ENCODE measurements at places on chromosomes 2 and 18.

DNA sequence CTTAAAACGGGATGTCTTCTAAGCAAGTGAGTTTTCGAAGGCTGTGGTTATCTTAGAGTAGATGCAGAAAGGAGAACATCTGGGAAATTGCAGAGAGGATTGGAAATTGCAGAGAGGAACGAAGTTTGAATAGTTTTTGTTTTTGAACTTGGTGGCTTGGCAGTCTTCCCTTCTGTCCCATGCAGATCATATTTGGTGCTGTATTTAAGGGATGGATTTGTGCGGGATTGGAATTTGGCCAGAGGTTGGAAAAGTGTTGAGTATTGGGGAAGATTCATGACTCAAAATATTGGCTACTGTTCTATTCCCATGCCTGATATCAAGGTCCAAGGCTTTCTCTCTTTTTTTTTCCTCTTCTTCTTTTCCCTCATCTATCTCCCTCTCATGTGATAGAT is 18.2 kb downstream of the PTPRM start:
- DNase-seq: no peak

- DNase-seq: no peak
Measured at GRCh38 chr2:102449370-102449974, 23.6 kb upstream of the SLC9A4 start.

- DNase-seq: no peak
Measured at GRCh38 chr18:79486356-79487182, 90.8 kb downstream of the NFATC1 start.

GRCh38 chr2:30339071-30339470 is 107.7 kb downstream of the LBH start:
- no peak for DNase-seq

GRCh38 chr18:75267643-75268363 is 57.2 kb downstream of the TSHZ1 start:
- DNase-seq: no peak

DNA sequence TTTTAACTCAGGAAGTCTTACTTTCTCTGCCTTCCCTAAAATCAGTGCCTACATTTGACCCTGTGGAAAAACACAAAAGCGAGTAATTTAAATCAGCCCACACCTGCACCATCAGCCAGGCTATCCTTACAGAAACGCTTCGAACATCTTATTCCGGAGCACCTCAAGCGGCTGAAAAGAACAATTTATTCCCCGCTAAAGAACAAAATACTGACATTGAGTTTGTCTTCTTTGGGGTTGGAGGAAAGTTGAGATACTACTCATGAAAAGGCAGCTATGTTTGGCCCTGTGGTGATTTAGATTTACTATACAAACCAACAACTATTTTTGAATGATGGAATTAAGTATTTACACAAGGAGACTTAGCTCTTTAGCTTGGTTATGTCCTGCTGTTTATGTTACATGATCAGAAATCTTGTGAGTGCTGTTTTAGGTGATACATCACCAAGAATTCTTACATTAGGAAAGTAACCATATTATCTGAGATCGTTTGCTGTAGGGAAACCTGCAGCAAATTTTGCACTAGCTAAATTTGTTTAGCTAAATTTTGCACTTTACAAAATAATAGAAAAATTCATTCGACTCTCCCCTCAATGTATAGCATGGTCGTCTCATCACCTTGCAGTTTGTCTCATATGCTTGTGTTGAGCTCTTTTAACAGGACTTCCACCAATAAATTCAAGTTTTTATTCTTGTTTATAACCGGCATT is 158.8 kb upstream of the SIX2 start:
- DNase-seq: no peak

DNA sequence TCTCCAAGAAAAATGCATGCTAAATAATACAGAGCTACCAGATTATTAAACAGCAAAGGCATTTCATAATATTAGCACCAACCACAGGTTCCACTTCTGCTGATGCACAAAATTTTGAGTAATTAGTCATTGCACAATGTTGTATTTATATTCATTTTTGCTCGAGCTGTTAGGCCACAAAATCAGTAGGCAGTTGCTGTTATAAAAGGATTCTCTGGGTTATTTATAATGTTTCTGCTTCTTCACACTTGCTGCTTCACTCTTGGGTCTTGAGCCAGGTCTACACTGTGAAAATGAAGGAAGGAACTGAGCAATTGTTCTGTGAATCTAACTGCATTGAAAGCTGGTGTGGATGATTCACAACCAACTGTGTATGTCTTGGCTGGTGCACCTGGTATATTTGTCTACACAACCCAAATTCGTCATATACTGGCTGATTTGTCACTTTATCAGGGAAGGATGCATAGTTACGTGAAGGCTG is 38.3 kb downstream of the MRPL33 start:
- DNase-seq: no peak

GRCh38 chr18:9079818-9080528 is 22.5 kb upstream of the NDUFV2 start:
- no peak for DNase-seq

DNA sequence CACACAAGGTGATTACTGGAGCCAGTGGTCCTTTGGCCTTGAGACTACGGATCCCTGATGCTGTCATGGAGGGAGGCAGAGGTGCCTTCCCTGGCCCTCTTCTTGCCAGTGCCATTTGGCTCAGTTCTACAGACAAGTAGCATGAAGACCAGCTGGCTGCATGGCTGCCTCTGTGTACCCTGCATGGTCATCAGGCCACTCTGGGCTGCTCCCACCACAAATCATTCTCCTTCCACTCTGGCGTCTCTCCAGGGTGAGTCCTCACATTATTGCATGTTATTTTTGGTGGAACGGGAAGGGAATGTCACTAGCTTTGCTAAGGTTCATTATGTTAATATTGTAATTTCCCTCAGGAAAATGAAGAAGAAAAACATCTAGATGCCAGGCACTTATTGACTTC is 229.8 kb downstream of the VAPA start:
- DNase-seq: no peak

- no peak for DNase-seq
Measured at GRCh38 chr2:80573167-80573566, 268.6 kb upstream of the LRRTM1 start.

DNA sequence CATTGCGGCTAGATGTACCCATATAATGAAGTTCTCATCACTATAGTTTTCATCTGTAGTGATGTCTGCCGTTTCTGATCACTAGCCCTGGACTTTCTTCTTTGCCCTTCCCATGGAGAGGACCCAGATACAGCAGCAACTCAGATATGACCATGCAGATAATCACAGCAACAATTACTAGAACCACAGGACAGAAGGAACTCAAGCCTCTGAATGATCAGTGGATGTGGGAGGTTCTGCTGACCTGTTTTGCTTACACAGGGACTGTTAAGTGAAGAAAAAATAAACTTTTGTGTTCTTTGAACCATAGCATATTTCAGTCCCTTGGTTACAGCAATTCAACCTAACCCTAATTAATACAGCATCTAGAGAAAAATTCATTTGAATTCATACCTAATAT is 62.7 kb downstream of the ACVR1 start:
- no peak for DNase-seq

- no peak for DNase-seq
Measured at GRCh38 chr2:50042771-50043170, 888.5 kb upstream of the FSHR start.

GRCh38 chr2:19702267-19702666 is 199.5 kb downstream of the TTC32 start:
- no peak for DNase-seq

GRCh38 chr2:152573168-152573567 is 144.1 kb downstream of the PRPF40A start:
- no peak for DNase-seq

GRCh38 chr2:102801098-102801718 is 39.4 kb downstream of the TMEM182 start:
- no peak for DNase-seq

- no peak for DNase-seq
Measured at GRCh38 chr2:42125841-42126594, 43.1 kb upstream of the EML4 start.

DNA sequence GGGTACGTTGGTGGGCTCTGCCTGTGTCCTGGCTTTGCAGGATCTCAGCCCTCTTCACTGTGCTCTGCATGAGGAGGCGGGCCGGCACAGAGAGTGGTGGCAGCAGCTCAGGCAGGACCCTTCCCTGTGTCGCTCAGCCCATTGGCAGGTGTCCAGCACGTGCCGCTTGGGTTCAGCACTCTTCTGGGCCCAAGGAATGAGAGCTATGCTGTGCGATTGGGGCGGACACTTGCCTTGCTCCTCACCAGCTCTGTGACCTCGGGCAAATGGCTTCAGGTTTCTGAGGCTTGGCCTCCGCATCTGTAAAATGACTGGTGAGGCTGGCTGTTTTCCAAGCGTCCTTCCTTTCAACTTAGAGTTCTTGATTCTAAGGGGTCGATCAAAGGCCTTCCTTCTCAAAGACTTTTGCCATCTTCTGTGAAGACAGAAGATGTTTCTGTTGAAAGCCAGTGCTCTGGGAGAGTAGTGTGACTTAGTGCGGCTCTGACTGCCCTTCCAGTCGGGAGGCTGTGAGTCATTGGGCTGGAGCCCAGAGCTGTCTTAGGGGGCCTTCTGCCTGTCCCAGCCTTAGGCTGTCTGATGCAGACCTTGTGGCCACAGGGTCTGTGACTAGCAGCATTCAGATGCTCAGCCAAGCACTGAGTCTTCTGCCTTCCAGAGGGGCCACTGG is 35.6 kb downstream of the GLI2 start:
- DNase-seq: no peak

DNA sequence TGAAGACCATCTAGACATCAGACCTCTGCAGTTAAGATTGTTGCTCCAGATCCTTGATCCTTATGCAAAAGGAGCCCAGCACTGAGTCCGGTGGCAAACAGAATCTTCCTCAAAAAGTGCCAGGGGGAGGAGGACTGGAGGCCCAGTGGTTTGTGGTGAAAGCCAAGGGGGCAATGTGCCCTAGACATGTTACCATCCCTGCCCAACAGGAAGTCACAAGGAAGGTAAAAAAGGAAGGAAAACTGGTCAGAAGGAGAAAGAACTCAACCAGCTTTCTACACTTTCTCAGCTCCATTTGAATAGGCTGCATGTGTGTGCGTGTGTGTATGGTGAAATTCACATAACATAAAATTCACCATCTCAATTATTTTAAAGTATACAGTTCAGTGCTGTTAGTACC is 25.0 kb upstream of the KDM3A start:
- DNase-seq: no peak

- no peak for DNase-seq
Measured at GRCh38 chr2:67277450-67277849, 119.7 kb upstream of the ETAA1 start.

DNA sequence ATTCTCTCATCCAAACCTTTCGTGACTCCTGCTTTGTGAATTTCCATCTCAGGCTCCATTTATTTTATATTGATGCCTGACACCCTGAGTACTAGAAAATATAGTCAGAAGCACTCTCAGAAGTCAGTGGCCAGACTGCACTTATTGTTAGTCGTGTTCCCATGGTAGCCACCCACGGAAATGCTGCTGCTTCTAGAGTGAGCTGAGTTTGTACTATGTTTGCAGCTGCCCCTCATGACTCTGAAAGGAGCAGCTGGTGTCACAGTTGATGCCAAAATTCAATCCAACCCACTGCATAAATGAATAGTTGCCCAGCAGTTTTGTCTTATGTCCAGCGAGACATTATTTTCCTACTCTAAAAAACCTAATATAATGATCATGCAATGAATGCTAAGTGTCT is 265.2 kb upstream of the SPHKAP start:
- peak; percentile 73 for DNase-seq

DNA sequence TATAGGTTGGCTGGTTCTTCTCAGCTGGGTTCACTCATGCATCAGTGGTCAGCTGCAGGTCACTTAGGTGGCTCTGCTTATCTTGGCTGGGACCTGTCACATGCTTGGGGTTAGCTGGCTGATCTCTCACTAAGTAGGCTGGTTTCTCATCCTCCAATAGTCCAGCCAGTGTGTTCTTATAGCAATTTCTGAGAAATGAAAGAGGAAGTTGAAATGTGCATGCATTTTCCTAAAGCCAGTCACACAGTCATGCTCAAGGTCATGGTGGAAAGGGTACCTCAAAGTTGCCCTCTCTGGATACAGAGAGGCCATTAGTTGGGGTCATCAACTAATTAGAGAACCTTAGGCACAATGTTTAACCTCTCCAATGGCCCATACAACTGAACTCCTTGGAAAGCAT is 64.4 kb downstream of the KLHL29 start:
- DNase-seq: no peak

DNA sequence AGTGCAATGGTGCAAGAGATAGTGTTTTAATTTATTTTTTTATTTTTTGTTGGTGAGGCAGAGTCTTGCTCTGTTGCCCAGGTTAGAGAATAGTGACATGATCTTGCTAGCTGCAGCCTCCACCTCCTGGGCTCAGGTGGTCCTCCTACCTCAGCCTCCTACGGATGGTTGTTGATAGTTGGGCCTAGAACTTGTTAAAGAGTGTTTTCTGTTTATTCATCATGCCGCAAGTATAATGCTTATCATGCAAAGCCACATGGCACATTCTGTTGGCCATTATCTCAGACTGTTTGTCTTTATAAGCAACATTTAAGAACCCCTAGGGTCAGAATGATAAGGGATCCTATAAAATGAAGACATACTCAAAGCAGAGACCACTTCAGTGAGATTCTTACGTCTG is 1.7 kb downstream of the UGGT1 start:
- no peak for DNase-seq

DNA sequence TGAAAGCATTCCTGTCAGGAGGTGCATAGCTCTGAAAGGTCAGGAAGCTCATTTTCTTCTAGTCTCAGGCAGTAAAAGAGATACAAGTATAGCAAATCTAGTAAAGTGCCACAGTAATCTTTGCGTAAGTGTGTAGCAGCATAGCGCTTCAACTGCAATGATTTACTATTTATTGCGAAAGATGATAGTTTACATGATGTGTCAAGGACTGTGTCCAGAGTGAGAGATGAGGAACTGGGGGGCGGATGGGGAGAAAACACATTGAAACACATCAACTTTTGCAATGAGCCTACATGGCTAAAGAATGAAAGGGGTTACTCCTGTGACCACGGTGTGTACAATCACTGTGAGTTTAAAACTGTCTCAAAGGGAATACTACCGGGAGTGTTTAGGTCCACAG is 644.4 kb downstream of the GALR1 start:
- no peak for DNase-seq

DNA sequence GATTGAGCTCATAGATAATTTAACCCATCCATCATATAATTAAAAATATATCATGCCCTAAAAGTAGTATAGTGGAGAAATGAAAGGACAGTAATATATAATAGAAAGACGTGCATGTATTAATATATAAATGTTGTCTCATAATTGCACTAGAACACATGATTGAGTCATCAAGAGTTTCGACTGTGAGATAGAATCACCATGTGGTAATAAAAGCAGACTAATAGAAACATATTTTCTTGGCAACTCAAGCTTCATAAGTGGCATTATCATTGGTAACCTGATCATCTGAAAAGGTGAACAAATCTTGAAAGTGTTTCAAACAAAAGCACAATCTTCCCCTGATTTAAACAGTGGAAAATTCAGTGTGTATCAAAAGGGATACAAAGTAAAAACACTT is 188.8 kb downstream of the CYRIA start:
- no peak for DNase-seq

DNA sequence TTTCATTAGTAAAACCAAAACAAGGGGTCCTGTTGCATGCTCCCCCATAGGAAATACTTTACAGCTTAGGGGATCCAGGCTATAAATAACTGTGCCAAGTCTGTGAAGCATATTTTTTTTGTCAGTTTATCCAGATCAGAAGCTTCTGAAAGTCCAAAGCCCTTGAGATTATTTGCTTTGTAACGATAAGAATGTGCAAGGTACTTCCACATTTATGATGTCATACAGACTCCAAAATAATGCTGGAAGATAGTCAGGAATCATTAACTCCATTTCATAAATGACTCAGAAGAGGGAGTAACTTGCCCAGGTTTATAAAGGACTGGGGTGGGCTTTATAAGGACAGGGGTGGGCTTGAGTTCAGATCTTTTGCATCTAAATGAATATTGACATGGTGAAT is 29.3 kb downstream of the RDH14 start:
- DNase-seq: no peak
